ENCODE measurements at places on chromosomes 13 and 19.

DNA sequence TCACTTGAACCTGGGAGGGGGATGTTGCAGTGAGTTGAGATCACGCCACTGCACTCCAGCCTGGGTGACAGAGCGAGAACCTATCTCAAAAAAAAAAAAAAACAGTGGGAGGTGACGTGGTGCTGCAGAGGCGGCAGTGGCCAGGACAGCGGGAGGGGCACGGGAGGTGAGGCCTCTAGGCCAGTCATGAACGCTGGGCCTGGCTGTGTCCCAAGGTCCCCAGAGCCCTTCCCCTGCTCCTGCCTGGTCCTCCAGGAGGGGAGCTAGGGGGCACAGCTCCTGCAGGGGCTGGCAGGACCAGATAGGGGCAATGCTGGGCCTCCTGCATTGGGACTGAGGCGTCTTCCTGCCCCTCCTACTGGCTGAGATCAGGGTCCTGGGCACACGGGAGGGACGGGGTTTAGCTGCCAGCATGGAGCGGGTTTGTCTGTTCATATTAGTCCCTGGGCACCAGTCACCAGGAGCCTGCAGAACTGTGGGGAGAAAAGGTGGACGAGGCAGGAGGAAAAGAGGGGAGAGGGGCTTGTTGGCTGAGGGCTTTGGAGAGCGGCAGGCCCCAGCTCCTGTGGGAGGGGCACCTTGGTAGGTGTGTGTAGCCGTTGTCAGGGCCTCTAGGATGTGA is 4.5 kb downstream of the MAP2K7 start:
- DNase-seq: no peak

GRCh38 chr13:90800082-90800746 is 547.3 kb upstream of the MIR17HG start:
- no peak for DNase-seq

DNA sequence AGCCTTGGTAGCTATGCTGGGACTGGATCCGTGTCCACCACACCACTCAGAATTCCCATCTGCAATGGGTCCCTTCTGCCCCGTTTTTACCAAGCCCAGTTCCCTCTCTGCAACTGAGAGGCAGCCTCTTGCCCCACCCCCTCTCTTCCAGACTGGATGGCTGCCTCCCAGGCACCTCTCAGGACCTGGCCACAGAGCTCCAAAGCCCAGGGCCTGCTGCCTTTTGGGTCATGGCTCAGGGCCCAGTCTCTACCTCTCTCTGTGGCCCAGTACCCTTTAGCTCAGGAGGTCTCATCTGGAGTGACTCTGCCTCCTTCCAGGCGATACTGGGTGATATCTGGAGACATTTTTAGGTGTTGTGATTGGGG is 10.3 kb upstream of the ZBTB7A start:
- no peak for DNase-seq

DNA sequence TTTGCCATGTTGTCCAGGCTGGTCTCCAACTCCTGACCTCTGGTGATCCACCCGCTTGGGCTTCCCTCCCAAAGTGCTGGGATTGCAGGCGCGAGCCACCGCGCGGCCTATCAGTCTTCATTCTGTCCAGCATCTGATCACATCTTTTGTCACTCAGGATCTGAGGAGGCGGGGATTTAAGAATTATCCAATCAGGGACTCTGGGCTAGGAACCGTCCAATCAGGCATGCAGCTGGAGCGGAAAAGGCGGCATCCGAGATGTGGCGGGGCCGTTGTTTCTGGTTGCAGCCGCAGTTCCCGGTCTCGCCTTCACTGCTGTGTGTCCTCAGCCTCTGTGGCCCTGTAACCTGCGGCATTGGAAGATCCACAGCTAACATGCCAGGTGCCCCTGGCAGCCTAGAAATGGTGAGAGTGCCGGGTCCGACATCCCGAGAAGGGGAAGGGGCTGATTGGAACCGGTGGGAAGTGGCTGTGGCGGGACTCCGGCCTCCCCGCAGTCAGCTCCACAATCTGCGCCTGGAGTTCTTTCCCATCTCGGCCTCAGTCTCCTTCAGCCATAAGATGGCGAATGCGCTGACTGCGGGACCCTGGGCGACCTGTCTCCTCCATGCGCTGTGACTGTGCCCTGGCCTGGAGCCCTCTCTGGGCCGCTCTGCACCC is at the start of gene ZNF729:
Gene ZNF729 (plus strand): TSS at position 291 of the 660 bp plus-strand sequence. CDS start 85 bp downstream, at position 376.
- no peak for DNase-seq

DNA sequence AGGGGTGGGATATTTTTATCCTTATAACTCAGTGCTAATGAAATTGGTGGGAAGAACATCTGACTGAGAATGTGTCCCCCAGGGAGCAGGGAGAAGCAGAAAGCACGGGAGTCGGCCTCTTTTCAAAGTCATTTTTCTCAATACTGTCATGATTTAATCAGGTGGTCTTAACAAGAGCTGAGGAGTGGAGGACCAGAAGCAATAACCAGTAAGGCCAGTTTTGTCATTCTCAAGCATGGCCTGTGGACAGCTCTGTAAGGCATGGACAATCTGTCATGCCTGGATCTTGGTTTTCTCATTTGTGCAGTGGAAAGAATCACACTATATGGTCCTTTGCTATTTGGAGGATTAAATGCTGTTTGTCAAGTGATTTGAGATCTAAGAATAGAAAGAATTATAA is 99.7 kb downstream of the TNFSF11 start:
- DNase-seq: no peak

GRCh38 chr19:49570997-49571676 is 9.2 kb downstream of the NOSIP start:
- DNase-seq: no peak

GRCh38 chr19:19105365-19106055 is 32.8 kb downstream of the TMEM161A start:
- DNase-seq: no peak

DNA sequence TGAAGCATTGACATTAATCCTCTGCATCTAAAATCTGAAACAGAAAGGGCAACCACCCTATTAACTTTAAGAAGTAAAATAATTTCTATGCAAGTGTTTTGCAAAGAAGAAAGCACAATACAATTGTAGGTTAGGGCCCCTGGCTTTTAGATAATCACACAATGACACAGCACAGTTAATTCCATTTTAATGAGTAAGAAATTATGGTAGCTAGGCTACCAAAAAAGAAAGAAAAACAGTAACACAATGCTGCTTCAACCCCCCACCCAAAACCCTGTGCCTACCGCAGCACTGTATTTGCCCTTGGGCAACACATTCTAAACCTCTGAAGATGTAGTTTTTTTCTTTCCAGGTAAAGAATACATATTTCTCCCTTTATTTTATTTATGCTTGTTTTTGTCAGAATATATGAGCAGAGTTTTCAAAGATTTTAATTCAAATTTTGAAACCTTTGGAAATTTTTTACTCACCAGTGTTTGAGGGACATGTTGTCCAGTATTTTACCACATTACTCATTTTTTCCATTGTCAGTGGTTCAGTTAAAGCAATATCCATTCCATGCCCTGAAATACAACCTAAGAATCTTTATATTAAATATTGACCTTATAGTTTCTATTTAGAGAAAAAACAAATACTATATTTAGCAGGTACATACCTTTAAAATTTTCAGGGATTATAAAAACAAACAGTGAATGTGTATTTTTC is 21.1 kb downstream of the SOHLH2 start:
- DNase-seq: no peak

- no peak for DNase-seq
These were observed 3.1 kb downstream of the ZNF784 start for GRCh38 chr19:55621205-55621672.

- peak; percentile 51 for DNase-seq
These were observed 67.4 kb downstream of the STK24 start for GRCh38 chr13:98509271-98510155.

- peak; percentile 21 for DNase-seq
These were observed at the start of gene SIAH3 for GRCh38 chr13:45851171-45851921. TSS of gene SIAH3 (minus strand) at chr13:45851753. CDS start at chr13:45851629, 124 bp downstream.

DNA sequence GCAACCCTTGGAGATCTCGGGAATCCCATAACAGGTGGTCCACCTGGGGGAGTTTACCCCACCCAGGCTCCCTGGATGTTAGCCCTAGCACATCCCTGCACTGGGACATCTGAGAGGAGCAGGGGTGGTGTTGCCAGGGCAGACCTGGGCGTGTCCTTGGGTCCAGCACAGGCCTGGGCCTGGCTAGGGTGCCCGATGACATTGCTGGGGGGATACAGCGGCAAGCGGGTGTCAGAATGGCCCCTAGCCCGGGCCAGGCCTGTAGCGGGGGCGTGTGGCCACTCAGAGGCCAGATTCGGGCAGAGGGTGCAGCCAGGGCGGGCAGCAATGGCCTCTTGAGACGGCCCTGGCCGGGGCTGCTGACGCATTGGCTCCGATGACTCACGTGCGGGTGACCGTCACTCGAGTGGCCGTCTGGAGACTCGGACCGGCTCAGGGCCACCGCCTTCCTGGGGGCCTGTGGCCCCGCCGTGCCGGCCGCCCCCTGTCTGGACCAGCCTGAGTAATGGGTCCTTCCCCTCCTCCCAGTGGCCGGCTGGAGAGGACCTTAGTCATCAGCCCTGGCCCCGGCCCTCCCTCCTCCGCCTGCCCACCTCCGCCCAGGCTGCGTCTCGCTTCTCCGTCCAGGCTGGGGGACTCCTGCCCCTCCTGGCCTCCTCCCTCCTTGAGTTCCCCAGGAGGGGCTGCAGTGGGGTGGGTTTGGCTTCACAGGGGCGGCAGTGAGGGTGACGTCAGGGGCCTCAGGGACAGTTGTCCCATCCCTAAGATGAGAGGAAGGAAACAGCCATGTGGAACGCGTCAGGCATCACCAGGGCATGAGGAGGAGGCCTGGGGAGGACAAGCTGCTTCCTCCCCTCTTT is 23.2 kb upstream of the CRTC1 start:
- no peak for DNase-seq

DNA sequence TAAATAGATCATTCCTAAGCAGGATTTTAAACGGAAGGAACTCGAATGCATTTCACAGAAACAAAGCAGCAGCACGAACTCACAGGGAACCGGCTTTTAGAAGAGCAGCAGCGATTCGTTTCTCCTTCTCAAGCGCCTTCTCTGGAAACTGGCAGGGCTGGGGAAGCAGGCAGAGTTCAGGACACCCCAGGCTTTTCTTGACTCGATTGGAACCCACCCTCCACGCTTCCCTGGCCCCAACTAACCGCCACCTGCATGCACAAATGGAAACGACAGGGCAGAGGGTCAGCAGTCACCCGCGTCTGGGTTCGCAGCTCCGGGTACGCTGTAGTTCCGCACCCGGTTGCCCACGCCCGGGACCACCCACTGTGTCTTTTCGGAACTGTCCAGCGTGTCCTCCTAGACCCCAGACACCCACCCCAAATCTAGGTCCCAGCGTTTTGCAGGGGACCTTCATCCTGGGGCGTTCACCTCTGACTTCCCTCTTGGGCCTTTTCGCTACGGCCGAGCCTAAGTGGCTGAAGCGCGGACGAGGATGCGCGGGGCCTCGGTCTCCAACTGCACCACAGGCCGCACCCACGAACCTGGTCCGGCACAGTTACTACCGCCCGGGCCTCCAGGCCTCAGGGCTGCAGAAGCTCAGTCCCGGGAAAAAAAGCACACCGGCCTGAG is 500 bp downstream of the ZFP30 start:
- peak; percentile 29 for DNase-seq

DNA sequence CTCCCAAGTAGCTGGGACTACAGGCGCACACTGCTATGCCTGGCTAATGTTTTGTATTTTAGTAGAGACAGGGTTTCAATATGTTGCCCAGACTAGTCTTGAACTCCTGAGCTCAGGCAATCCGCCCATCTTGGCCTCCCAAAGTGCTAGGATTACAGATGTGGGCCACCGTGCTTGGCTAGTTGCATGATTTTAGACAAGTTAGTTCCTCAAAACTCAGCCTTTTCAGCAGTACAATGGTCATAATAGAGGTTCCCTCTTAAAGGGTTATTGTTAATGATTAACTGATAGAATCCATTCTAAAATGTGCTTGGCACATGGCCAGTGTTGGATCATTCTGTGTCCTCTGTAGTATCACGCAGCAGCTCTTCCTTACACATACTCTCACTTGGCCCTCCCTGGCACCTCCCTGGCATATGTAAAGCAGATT is 19.5 kb upstream of the IFT88 start:
- DNase-seq: no peak

DNA sequence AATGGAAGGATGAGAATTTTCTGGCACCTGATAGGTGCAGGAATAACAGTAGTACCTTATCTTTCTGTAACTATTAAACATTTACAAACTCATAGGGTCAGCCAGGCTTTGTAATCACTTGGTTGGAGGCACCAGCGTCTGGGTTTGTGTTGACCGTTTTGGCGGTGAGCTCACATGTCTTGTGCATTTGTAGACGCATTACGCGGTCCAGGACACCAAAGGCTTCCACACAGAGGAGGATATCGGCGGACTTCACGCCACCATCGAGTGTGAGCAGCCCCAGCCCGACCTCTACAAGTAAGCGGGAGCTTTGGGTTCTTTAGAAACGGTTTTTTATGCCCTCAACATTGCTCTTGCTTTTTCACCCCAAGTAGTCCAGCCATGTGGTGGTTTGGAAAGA is 129.3 kb downstream of the ATP11A start:
- no peak for DNase-seq

GRCh38 chr19:50362656-50363424 is 2.6 kb downstream of the NAPSA start:
- DNase-seq: no peak

- no peak for DNase-seq
These were observed 96.3 kb downstream of the VWA8 start for GRCh38 chr13:41864658-41865057.

DNA sequence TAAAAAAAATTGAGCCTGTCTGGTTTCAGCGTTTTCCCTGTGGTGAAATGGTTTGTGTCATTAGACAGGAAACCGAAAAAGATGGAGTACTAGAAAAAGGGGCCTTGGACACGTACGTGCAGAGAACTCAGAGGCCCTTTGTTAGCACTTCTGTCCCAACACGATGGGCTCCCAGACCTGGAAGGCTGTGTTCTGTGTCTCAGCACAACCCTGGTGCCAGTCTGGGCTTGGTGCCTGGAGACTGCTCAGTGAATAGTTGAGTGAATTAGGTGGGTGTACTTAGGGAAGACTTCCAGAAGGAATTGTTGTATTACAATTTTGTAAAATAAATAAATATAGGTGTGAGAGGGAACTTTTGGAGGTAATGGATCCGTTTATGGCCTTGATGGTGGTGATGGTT is 8.7 kb downstream of the ZNF71 start:
- DNase-seq: no peak

GRCh38 chr13:20105161-20105689 is 55.6 kb downstream of the GJA3 start:
- no peak for DNase-seq

DNA sequence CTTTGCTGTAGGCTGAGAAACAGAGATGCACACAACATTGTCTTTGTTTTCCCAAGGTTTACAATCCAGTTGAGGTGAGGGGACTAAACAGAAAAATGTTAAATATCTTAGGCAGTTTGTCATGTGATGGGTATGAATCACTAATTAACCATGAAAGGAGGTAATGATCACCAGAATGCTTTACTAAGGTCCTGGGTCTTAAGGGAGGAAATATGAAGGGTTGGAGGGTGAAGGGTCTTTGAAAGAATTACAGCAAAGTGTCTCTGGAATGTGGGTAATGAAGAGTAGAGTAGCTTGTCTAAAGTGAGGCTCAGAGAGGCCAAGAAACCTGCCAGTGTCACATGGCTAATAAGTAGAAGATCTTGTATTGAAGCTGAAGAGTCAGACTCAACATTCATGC is 19.0 kb downstream of the BIVM start:
- DNase-seq: no peak

GRCh38 chr13:44263751-44264620 is 109.6 kb upstream of the SERP2 start:
- no peak for DNase-seq

All from stimulated activated naive CD8-positive, alpha-beta T cell treated with anti-CD3 and anti-CD28 coated beads, Interleukin-15, amount 100 ng/mL, for 72 hours (primary cell).